ENCODE measurements at places on chromosomes 2 and 18. TPM values are rescaled to one million over a fixed set of nuclear protein-coding genes. Genes with fewer than 3 reads are reported as not detected.

POTEI gene
- total RNA-seq: not detected

SLC39A6 gene
- total RNA-seq: 15.8 TPM

GRCh38 chr2:54968561-54969218 lies 81.6 kb downstream of the RTN4 start:
- no peak for DNase-seq

DARS1 gene
- total RNA-seq: 40.6 TPM

DNA sequence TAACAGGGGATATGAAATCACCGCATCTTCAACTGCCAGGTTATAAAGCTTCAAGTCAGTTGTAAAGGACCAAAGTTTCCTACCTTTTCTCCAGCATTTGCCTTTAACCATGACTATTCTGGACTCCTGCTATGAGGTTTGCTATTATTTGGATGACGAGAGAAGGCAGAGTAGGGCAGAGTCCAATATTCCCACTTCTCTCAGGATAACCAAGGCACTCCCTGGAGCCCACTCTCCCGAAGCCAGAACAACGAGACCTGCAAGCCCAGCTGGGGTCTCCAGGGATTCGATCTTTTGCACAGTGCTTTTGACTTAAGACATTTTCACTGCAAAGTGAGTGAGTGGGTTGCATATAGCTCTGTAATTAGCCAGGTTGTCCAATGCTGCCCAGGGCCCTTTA lies 77.1 kb upstream of the ZNF397 start:
- DNase-seq: no peak

CELF4 gene
- total RNA-seq: 0.14 TPM

GRCh38 chr2:188293601-188294351 lies 2.1 kb downstream of the GULP1 start:
- peak; percentile 79 for DNase-seq

DNA sequence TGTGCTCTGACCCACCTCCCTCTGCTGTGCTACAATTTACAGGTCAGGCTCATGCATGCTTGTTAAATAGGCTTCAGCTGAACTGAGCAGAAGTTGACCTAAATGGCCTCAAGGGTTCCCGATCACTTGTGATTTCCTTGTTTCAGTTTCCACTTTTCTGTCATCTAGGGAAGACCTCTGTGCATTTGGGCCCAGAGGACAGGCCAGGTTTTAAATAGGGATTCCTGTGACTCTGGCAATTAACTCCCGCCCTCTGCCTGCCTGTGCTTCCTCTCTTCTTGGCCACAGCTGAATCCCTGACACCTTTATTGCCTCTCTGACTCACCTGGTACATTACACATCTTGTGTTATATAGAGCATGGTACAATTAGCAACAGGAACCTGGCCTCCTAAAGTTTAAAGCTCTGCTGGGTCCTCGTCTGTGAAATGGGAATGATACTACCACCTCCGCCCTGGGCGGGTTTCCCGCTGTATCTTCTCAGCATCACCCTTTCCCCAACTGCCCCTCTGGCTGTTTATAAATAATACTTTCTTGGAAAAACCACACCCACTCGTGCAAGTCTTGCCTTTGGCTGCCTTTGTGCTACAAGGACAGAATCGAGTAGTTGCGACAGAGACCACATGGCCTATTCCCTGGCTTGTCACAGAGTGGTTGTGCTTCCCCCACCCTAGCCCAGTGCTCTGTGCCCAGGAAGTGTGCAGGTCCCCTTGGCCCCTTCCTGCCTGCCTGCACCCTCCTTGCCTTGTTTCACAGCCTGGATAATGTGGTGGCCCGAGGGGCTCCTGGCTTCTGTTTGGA lies 7.9 kb downstream of the CABLES1 start:
- peak; percentile 64 for DNase-seq

- peak; percentile 43 for DNase-seq
Measured at GRCh38 chr2:55843096-55843993, 80.2 kb downstream of the EFEMP1 start.

GRCh38 chr2:28252311-28252710 lies 140.3 kb upstream of the FOSL2 start:
- no peak for DNase-seq

DNA sequence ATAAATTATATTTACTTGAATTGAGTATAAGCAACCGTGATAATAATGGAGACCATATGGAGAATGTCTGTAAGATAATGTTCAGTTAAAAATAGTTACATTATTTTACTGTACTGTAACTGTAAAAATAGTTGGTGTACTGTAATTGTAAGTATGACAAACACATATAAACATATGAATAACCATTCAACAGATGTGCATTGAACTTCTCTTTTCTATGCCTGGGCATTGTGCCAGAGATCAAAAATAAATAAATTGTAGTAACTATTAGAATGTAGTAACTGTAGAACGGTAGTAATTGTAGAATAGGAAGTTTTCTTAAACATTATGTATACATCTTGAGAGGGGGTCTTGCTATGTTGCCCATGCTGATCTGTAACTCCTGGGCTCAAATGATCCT lies 287.4 kb upstream of the EPAS1 start:
- no peak for DNase-seq

IL36B gene
- total RNA-seq: not detected

DNA sequence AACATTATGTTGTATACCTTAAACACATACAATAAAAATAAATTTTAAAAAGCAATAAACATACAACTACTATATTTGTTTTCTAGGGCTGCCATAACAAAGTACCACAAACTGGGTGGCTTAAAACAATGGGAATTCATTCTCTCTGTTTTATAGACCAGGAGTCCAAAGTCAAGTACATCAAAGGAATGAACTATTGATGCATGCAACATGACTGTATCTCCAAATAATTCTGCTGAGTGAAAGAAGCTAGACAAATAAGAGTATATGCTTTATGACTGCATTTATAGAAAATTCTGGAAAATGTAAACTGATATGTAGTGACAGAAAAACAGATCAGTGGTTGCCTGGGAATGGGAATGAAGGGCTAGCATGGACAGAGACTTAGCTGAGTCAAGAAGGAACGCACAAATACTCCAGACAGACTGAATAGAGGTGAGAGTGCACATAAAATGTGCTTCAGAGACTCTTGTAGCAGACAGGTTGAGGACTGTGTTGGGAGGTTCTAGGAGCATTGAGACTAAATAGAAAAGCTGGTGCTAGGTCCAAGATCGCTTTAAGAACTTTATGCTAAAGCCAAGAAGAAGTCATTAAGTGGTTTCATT lies 11.0 kb upstream of the PLA2R1 start:
- no peak for DNase-seq

DNA sequence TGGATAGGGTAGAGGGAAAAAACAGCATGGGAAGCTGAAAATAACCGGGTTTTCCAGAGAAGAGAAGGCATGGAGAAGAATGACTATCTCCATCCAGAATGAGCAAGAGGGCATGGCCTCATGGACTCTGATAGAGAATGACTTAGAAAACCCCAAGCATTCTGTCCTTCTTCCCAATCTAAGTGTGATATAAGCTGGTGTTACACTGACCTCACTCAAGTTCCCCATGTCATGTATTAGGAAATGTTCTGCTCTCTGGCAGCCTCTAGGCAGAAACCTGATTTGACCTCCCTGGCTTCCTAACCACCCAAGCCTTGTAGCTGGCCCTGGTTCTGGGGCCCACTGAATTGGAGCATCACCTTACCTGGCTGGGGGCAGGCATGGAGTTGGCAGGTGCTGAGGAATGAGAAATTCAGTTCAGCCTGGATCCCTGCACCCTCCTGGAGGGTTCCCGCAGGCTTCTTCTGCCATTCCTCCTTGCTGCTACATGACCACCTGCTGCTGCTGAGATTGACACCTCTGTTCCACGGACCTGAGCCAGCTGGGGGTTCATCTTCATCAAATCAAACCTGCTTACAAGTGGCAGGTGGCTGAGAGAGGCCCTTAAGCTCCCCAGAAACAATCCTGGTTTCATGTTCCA lies 5.2 kb upstream of the SIGLEC15 start:
- no peak for DNase-seq

DNA sequence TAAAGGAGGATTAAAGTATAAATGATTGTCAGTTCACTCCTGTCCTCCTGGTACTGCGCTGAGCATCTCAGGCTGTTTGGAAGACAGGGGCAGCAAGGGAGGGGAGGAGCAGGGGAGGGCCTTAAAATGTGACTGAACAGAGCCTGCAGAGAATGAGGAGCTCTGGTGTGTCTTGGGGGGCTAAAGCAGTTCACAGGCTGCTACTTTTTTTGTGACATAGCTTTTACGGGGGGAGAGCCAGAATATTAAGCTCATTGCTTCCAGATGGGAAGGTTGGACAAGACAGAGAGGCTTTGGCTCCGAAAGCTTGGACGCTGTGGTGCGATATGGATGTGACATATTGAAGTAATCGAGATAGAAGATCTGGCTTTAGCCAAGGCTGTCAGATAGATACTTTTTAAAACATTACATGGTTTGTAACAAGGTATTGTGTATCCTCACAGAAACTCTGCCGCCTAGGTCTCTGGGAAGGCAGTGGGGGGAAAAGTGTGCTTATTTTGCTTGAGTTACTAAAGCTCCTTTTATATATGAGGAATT lies 40.5 kb downstream of the RDH14 start:
- no peak for DNase-seq

GRCh38 chr18:79828258-79828657 lies 30.5 kb downstream of the KCNG2 start:
- no peak for DNase-seq

ASIC4 gene
- total RNA-seq: not detected

CXCR4 gene
- total RNA-seq: 41.1 TPM

CTAGE1 gene
- total RNA-seq: not detected

OTOS gene
- total RNA-seq: not detected

- DNase-seq: no peak
Measured at GRCh38 chr2:134327367-134327766, 73.5 kb downstream of the MGAT5 start.

DNA sequence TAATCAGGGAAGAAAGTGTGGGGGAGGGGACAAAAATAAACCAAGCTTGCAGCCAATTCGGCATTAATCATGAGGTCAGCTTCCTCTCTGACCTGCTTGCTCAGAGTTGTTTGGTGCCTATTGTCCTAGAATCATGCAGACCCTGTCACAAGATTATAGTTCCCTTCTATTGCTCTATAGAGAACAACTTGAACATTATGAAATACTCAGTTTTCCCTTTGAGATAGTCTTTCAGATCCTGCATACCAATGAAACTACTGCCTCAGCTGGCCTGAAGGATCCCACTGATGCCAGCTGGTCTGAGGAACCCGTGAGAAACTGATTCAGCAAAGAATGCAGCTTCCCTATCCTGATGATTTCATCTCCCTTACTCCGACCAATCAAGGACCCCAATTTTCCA lies 955 bp upstream of the BBS5 start:
- peak; percentile 13 for DNase-seq

- DNase-seq: no peak
Measured at GRCh38 chr2:161238265-161238559, 70.0 kb upstream of the PSMD14 start.

TEX44 gene
- total RNA-seq: not detected

SNRNP27 gene
- total RNA-seq: 58.8 TPM

GRCh38 chr2:8433390-8433789 lies 248.5 kb upstream of the ID2 start:
- DNase-seq: no peak

GRCh38 chr18:70295192-70296188 lies 6.6 kb downstream of the SOCS6 start:
- no peak for DNase-seq

DNA sequence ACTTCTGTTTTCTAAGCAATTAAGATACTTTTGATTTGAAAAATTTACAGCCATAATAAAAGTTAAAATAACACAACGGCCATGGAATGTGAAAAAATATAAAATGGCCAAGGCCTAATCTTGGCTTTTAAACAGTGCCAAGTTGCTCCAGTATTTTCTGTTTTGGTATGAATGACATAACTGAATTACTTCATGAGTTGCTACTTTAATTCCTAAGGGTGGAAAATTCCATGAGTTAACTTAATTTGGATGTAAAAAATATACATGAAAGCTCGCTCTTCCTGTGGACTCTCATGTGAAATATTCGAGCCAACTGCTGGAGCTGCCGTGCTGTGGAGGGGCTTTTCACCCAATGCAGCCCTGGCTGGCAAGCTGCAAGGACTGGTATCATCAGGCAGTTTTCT lies 286.0 kb upstream of the CCDC68 start:
- no peak for DNase-seq

DNA sequence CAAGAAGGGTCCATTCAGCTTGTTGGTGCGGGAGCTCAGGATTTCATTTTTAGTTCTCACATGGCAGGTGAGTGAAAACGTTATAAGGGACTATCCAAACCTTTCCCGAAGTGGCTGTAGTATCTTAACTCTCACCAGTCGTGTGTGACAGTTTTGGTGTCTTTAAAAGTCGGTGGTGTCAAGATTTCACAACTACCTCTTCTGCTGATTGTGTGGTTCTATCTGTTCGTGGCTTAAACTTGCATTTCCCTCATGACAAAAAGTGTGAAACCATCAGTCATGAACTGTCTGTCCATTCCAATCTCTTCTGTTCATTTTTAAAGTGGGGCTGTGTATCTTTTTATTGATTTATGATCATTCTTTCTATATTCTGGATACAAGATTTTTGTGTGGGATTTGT lies 3.8 kb upstream of the AQP12B start:
- no peak for DNase-seq

DNA sequence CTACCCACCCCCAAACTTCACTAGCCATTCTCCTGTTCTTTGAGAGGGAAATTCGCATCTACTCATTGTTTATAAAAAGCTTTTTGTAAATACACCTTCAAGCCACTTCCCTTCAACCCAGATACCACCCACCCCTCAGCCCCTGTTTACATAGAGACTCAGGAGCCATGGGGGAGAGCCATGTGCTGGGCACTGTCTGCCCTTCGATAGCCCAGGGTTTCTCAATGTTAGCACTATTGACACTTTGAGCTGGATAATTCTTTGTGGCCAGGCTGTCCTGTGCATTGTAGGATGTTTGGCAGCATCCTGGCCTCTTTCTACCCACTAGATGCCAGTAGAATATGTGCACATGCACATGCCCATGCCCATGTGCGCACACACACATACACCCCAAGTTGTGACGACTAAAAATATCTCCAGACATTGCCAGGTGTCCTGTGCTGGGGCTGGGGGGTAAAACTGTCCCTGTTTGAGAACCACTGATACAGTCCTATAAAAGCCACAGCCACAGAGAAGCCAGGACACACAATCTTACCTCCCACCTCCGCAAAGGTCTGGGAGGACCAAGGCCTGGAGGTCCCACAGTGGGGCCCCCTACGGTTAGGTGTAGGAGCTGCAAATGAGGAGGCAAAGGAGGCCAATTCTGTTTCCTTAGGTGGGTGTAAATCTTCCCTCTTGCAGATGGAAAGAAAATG lies 44.5 kb upstream of the ASPRV1 start:
- no peak for DNase-seq

- DNase-seq: no peak
Measured at GRCh38 chr2:39851651-39852110, 72.6 kb upstream of the THUMPD2 start.

GRCh38 chr18:25467226-25467987 lies 115.4 kb upstream of the ZNF521 start:
- DNase-seq: no peak

- no peak for DNase-seq
Measured at GRCh38 chr2:54588244-54588899, 132.2 kb downstream of the SPTBN1 start.

GULP1 gene
- 25.7 TPM for total RNA-seq

STPG4 gene
- total RNA-seq: not detected

- DNase-seq: no peak
Measured at GRCh38 chr18:55142410-55142809, 183.1 kb upstream of the CCDC68 start.

Measured in transverse colon (tissue), 4 donors.